ENCODE measurements at places on chromosomes 7 and 10.

GRCh38 chr10:97999066-97999922 is 31.1 kb downstream of the CRTAC1 start:
- H3K27me3 ChIP-seq, result no peaks in the 10 kb centered on the region
- H3K36me3 ChIP-seq, result no peaks in the 10 kb centered on the region
- H3K4me1 ChIP-seq, result no peaks in the 10 kb centered on the region
- DNase-seq, result no peak

- H3K27me3 ChIP-seq, result no peaks in the 10 kb centered on the region
Observed at GRCh38 chr7:49639808-49640207, 133.6 kb upstream of the VWC2 start.

DNA sequence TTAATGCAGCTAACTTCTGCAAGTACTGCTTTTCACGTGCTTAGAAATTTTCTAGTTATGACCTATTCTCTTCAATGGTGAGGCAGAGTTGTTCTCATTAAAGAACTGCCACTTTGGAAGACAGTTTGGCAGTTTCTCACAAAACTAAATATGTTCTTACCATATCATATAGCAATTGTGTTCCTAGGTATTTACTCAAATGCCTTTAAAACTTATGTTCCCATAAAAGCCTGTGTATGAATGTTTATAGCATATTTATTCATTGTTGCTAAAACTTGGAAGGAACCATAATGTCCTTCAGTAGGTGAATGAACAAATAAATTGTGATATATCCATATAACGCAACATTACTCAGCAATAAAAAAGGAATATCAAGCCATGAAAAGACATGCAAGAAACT is 555.1 kb upstream of the POT1 start:
- H3K27me3 ChIP-seq, result peaks cover under 1% of the 10 kb centered on the region
- DNase-seq, result no peak
- H3K4me3 ChIP-seq, result no peak overlapping the region
- no peak overlapping the region for H3K27ac ChIP-seq
- no peaks in the 10 kb centered on the region for H3K36me3 ChIP-seq

DNA sequence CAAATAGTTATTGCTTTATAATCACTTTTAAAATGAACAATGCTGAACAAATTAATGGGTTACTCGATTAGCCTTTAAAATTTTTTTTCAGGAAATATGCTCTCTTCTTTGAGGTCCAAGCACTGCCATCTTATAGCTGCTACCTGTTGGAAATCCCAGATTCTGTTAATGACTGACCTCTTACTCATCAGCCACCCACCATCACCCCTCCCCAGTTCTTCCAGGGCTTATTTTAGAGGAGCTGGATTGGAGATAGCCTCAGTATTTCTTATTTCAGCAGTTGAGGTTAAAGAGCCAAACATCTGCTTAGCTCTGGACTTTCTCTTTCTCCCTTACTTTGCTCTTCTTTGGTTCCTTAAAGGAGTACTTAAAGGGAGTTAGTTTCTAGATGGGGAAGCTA is 420.0 kb downstream of the EXOC4 start:
- H3K27me3 ChIP-seq, result no peaks in the 10 kb centered on the region
- H3K4me3 ChIP-seq, result no peak overlapping the region
- no peak for DNase-seq
- H3K4me1 ChIP-seq, result no peaks in the 10 kb centered on the region

DNA sequence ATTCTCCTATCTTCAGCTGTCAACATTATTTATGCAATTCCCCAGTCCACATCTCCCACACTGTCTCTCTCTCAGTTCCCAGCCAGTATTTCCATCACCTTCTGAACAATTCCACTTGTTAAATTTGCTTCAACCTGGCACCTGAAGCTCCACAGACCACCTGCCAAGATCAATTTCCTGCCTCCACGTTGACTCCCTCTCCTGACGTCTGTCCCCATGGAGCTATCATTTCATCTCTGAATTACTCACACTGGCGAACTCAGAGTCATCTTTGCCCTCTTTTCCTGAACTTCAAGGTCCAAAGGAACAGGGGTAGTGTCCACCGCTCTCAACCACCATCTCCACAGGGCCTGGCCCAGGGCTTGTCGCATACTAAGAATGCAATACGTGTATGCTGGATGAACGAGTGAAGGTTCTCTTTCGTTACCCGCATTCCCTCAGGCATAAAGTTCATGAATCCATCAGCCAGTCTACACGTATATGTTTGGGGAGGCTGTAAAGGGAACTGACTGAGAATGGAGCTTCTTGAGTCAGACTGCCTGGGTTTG is 183.3 kb downstream of the JCAD start:
- H3K4me3 ChIP-seq, result no peak overlapping the region
- no peaks in the 10 kb centered on the region for H3K4me1 ChIP-seq
- H3K27ac ChIP-seq, result no peak overlapping the region
- H3K27me3 ChIP-seq, result no peaks in the 10 kb centered on the region
- H3K36me3 ChIP-seq, result no peaks in the 10 kb centered on the region

DNA sequence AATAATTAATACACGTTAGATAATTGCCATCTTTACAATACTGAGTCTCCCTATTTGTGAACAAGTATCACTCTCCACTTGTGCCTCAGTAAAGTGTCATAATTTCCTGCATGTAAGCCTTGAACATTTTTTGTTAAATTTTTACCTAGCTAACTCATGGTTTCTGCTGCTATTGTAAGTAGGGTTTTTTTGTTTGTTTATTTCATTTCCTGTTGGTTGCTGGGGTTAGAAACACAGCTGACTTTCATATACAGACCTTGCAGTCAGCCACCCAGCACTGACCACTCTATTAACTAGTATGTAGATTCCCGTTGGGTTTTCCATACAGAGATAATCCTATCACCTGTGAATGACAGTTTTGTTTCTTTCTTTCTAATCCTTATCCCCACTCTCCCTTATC is 133.3 kb downstream of the MPP7 start:
- H3K36me3 ChIP-seq, result no peaks in the 10 kb centered on the region
- no peak for DNase-seq
- H3K27me3 ChIP-seq, result no peaks in the 10 kb centered on the region
- peaks cover 6% of the 10 kb centered on the region for H3K4me1 ChIP-seq
- no peak overlapping the region for H3K27ac ChIP-seq
- no peak overlapping the region for H3K4me3 ChIP-seq

- no peaks in the 10 kb centered on the region for H3K27me3 ChIP-seq
- peaks cover 2% of the 10 kb centered on the region for H3K4me1 ChIP-seq
- peak within 1 kb of the TSS; percentile 45 for H3K4me3 ChIP-seq
- peak; percentile 98 for DNase-seq
- peak within 1 kb of the TSS; percentile 94 for H3K27ac ChIP-seq
Observed at GRCh38 chr7:100827330-100828226, at the start of gene EPHB4. Gene EPHB4 (minus strand): TSS chr7:100827523. CDS start chr7:100827030, 493 bp downstream.

GRCh38 chr7:1516586-1517251 is 12.5 kb upstream of the INTS1 start:
- H3K36me3 ChIP-seq, result no peaks in the 10 kb centered on the region
- no peak overlapping the region for H3K27ac ChIP-seq
- no peak overlapping the region for H3K4me3 ChIP-seq
- no peaks in the 10 kb centered on the region for H3K4me1 ChIP-seq
- DNase-seq, result no peak

DNA sequence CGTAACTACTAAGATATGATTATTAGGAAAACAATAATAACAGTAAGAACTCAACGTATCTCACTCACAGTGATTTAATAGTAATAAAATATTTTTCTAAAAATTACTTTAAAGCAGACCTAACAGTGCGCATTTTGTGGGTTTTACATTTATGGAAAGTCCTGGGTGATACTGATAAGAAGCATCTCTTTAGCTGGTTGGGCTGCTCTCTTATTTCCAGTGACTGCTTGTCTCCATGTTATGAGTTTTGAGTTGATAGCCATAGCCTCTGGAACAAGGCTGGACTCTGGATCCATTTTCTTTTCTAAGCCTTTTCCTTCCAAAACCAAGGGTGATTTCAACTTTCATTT is 29.5 kb upstream of the INHBA start:
- no peak overlapping the region for H3K4me3 ChIP-seq
- no peak overlapping the region for H3K27ac ChIP-seq
- DNase-seq, result no peak
- no peaks in the 10 kb centered on the region for H3K36me3 ChIP-seq
- H3K4me1 ChIP-seq, result no peaks in the 10 kb centered on the region
- H3K27me3 ChIP-seq, result no peaks in the 10 kb centered on the region

DNA sequence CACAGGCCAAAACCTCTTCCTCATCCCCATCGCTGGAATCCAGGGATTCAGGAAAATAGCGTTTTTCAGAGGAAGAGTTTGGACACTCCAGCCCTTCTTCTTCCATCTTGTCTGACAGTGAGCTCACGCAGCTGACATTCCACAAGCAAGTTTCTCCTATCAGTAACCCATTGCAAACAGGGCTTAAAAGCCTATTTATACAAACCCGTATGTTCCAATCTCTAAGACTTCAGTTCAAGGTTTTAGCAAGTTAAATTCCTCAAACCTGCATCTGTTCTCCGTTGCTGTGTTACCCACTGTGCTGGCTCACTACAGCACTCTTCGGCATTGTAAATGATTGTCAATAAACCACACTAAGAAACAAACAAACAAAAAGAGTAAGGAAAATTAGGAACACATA is 373 bp downstream of the DHX32 start:
- H3K36me3 ChIP-seq, result peaks cover 4% of the 10 kb centered on the region
- no peaks in the 10 kb centered on the region for H3K27me3 ChIP-seq
- peaks cover 10% of the 10 kb centered on the region for H3K4me1 ChIP-seq
- no peak overlapping the region for H3K4me3 ChIP-seq
- no peak overlapping the region for H3K27ac ChIP-seq

GRCh38 chr10:31708474-31708873 is 220.2 kb downstream of the ARHGAP12 start:
- peak; percentile 60 for DNase-seq
- H3K4me1 ChIP-seq, result peaks cover 29% of the 10 kb centered on the region
- no peaks in the 10 kb centered on the region for H3K36me3 ChIP-seq

- DNase-seq, result peak; percentile 44
- H3K4me3 ChIP-seq, result no peak overlapping the region
- no peaks in the 10 kb centered on the region for H3K36me3 ChIP-seq
- H3K27me3 ChIP-seq, result no peaks in the 10 kb centered on the region
Observed at GRCh38 chr7:17384400-17384799, 85.9 kb downstream of the AHR start.

- H3K36me3 ChIP-seq, result no peaks in the 10 kb centered on the region
- DNase-seq, result no peak
- no peak overlapping the region for H3K4me3 ChIP-seq
- H3K27me3 ChIP-seq, result no peaks in the 10 kb centered on the region
- H3K4me1 ChIP-seq, result no peaks in the 10 kb centered on the region
- H3K27ac ChIP-seq, result no peak overlapping the region
Observed at GRCh38 chr7:35613150-35613549, 81.8 kb downstream of the HERPUD2 start.

GRCh38 chr7:37349979-37350590 is 98.6 kb downstream of the ELMO1 start:
- H3K4me3 ChIP-seq, result no peak overlapping the region
- H3K27ac ChIP-seq, result no peak overlapping the region
- no peak for DNase-seq
- H3K36me3 ChIP-seq, result no peaks in the 10 kb centered on the region
- peaks cover 19% of the 10 kb centered on the region for H3K4me1 ChIP-seq

DNA sequence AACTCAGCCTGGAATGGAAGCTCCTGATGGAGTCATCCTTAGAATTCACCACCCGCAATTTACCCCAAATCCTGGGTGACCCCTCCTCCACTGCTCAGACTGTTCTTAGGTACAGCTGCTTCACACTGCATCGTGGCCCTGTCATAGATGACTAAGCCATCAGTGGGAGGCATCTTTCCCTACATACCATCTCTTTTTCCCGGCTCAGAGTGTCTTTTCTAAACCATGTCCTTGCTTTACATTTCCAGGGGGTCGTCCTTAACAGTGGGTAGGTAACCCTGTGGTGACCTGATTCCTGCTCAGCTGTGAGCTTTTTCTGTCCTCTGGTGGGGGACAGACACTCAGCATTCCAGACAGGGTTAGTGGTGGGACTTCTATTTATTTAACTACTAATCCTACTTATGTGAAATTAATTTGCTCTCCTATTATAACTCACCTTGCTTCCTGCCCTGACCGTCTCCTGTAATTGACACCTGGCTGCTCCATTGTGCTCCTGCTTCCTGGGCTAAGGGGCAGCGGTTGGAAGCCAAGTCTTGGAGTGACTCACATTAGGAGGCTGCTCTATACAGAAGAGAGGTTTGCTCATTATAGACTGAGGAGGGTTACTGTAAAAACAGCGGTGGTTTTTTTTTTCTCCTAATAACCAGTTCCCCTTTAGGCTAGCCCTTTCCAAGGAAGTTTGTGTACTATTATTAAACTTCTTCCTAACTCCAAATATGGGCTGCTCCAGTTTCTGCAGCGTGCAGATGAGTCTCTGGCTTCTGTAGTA is 40.6 kb downstream of the PYROXD2 start:
- no peaks in the 10 kb centered on the region for H3K36me3 ChIP-seq
- DNase-seq, result no peak
- no peak overlapping the region for H3K4me3 ChIP-seq

GRCh38 chr7:139647085-139647484 is 123.6 kb downstream of the CLEC2L start:
- no peaks in the 10 kb centered on the region for H3K27me3 ChIP-seq
- no peaks in the 10 kb centered on the region for H3K36me3 ChIP-seq
- peak overlapping the region; percentile 55 for H3K27ac ChIP-seq
